ENCODE measurements at places on chromosomes 1 and 21.

GRCh38 chr1:236524895-236525184 lies 1.1 kb downstream of the LGALS8 start:
- no peak for DNase-seq

- DNase-seq, result no peak
Measured at GRCh38 chr1:85359874-85360721, 83.7 kb upstream of the BCL10 start.

DNA sequence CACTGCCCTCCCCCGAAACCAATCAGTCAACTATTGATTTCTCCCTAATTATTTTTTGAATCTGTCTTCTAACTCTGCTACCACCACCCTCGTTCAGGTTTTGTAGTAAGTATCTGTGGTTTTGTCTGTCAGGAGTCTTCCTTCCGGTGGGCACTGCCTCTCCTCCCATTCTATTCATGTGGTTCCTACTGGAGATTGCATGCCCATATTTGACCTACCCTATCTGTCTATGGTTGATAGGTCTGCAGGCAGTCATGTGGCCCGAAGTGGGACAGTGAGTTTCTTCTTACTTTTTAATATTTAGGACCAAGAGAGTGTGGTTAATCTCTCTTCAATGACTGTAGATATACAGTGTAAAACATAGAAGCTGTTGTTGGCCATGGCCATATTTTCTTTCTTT lies 17.8 kb upstream of the MAST2 start:
- DNase-seq, result no peak

- no peak for DNase-seq
Measured at GRCh38 chr1:116732726-116733125, 21.5 kb upstream of the CD2 start.

GRCh38 chr1:8551057-8551456 lies 233.1 kb downstream of the SLC45A1 start:
- no peak for DNase-seq

DNA sequence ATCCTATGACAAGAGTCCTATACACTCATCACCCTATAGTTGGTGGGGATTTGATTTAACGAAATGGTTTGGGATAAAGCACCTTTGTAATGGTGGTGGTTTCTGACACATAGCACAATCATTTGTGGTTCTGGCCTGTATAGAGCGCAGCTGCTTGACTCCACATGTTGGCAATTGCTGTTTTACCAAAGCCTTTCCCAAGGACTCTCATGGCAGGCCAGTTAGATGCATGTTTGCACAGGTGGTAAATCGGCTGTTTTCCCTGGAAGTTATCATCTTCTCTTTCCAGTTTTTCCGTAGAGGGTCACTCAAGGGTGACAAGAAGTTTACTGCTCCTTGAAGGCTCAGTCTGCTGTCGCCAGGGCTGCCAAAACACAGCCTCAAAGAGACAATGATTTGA lies 17.1 kb upstream of the XPR1 start:
- no peak for DNase-seq

- no peak for DNase-seq
Measured at GRCh38 chr1:165949335-165950130, 122.1 kb downstream of the UCK2 start.
